ENCODE measurements at places on chromosomes 11 and 22. TPM values are rescaled to one million over a fixed set of nuclear protein-coding genes. Genes with fewer than 3 reads are reported as not detected.

DNA sequence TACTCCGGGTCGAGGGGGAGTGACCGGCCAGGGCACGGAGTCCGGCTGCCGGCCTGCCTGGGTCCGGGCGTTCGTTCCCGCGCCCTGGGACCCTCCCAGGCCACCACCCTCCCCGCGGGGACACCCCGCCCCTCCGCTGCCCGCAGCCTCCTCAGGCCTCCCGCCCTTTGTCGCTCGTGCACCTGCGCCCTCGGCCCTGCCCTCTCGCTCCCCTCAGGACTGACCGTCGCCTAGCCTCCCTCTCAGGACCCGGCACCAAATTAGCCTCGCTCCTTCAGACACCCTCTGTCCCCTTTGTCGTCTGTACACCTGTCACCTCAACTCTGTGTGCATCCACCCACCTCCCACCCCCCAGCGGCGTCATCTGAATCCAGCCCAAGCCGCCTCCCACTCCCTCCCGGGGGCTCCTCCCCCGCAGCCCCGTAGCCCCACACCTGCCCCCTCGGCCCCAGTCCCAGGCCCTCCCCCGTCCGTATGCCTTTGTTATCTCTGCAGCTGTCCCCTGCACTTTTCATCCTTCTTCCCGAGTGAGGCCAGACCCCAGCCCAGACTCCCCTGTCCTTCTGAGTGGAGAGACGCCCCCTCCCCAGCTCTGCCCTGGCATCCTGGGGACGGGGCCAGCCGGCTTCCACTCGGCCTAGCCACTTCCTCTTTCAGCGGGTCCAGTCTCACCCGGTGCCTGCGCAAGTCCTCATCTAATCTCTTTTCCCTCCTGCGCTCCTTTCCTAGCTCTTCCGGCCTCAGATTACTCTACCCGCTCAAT lies 643 bp downstream of the TIGD3 start:
- H3K36me3 ChIP-seq, result no peaks in the 10 kb centered on the region
- H3K27me3 ChIP-seq, result no peaks in the 10 kb centered on the region
- peaks cover 11% of the 10 kb centered on the region for H3K4me1 ChIP-seq
- H3K27ac ChIP-seq, result no peak overlapping the region
- peak; percentile 59 for DNase-seq

Gene DUSP8
- 3.0 TPM for total RNA-seq

- no peak overlapping the region for H3K27ac ChIP-seq
- no peak overlapping the region for H3K4me3 ChIP-seq
- no peak for DNase-seq
- no peaks in the 10 kb centered on the region for H3K36me3 ChIP-seq
These were observed 110.0 kb upstream of the SPON1 start for GRCh38 chr11:13852481-13852880.

- H3K36me3 ChIP-seq, result no peaks in the 10 kb centered on the region
- peak within 1 kb of the TSS; percentile 94 for H3K4me3 ChIP-seq
- no peaks in the 10 kb centered on the region for H3K27me3 ChIP-seq
- peak within 1 kb of the TSS; percentile 71 for H3K27ac ChIP-seq
- DNase-seq, result peak; percentile 100
These were observed at the start of gene PACSIN2 for GRCh38 chr22:43014869-43015676. Gene PACSIN2 (minus strand): TSS chr22:43015149. CDS start chr22:42912080, 103,069 bp downstream.

Gene CDC45
- 91.7 TPM for total RNA-seq

DNA sequence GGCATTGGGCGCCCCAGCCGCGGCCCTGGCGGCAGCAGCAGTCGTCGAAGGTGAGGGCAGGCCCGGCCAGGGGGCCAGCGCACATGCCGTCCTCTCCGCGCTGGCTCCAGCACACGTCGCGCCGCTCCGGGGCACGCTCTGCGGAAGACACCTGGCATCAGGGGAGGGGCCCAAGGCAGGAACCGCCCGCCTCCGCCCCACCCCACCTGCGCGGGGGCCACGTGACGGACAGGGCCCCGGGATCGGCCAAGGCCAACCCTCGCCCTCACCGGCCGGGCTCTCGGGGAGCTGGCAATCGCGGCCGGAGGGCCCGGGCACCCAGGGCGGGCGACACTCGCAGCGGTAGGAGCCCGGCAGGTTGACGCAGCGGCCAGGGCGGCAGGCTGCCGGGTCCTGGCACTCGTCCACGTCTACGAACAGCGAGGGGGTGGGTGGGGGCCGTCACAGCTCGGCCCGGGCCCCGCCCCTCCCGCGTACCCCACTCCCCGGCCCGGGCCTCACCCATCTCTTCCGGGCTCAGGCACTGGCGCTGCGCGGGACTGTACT lies 14.9 kb downstream of the SCYL1 start:
- peak overlapping the region; percentile 80 for H3K4me3 ChIP-seq
- no peak for DNase-seq
- H3K27me3 ChIP-seq, result no peaks in the 10 kb centered on the region
- H3K27ac ChIP-seq, result no peak overlapping the region
- peaks cover 1% of the 10 kb centered on the region for H3K36me3 ChIP-seq

DNA sequence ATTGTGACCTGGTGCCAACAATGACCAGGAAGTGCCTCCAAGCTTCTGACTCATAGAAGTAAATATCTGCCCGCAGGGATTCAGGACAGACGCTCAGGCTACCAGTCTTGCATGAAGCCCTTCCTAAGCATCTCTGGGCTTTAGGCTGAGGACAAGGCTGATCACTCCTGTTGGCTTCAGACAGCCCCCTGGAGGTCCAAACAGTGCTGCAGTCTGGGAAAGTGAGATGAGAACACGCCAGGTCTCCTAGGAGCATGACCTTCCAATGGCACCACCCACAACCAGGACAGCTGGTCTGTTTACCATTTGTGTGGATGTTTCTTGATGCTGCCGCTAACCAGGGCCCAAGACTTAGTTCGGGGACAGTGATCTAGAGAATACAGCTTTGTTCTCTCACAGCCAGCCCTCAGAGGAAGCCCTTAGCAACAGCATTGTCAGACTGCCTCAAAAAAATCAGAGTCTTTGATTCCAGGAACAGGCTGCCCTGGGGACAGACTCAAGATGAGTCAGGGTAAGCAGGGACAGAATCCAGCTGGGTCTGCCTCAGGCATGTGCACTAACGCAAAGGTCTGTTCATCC lies 111.2 kb downstream of the ZNF280B start:
- H3K4me1 ChIP-seq, result no peaks in the 10 kb centered on the region
- H3K4me3 ChIP-seq, result no peak overlapping the region
- no peak overlapping the region for H3K27ac ChIP-seq
- H3K36me3 ChIP-seq, result no peaks in the 10 kb centered on the region

DNA sequence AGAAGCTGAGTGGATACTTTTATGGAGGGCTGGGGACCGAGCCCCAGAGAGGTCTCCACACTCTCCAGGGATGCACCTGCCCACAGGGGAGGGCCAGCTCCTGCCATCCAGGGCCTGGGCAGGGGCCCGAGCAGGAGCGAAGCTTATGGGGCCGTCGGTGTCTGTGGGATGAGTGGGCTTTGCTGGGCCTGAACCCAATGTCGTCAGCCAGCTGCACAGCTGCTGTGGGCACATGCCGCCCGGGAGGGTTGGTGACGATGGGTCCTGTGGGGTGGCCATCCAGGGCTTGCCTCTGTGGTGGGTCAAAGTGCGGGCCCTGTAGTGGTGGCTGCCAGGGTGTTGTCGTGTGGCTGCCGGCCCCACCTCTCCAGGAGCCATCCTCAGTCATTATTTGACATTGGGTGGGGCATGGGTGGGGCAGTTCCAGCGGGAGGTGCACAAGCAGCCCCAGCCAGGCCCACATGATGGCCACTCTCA lies 447.1 kb downstream of the TBC1D22A start:
- H3K36me3 ChIP-seq, result no peaks in the 10 kb centered on the region
- no peaks in the 10 kb centered on the region for H3K27me3 ChIP-seq
- DNase-seq, result no peak
- no peak overlapping the region for H3K27ac ChIP-seq

Gene MN1
- 0.12 TPM for total RNA-seq

Gene ZNF143
- 39.1 TPM for total RNA-seq

DNA sequence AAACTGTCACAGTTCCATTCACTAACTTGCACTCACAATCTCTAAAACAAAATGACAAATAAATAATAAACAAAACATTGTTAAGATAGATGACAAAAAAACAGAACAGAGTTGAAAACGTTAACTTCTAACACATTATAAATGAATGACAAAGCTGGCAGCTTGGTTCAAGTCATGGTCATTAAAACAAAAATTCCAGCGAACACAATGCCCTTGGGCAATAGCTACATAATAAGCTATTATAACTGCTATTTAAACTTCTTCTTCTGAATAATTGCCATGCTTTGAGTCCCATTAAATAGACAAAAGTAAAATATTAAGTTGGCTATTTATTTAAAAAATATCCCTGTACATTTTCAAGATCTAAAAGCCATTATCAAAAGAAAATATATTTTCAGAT lies 54.7 kb downstream of the PICALM start:
- H3K27me3 ChIP-seq, result no peaks in the 10 kb centered on the region
- no peak overlapping the region for H3K27ac ChIP-seq
- H3K4me3 ChIP-seq, result no peak overlapping the region
- H3K36me3 ChIP-seq, result peaks cover 32% of the 10 kb centered on the region

DNA sequence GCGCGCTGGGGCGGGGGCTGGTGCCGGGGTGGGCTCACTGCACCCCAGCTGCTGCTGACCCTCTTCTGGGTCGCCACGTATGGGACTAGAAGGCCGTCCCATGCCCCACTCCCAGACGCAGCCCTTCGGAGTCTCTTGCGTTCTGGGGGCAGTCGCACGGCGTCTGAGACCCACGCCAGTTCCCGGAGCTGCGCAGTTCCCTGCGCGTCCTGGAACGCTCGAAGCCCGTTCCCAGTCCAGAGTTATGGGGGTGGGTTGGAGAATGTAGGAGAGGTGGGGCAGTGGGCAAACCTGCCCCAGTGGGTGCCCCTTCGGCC lies 375 bp downstream of the LAYN start:
- H3K27me3 ChIP-seq, result peaks cover 43% of the 10 kb centered on the region
- no peak overlapping the region for H3K27ac ChIP-seq
- no peak for DNase-seq

DNA sequence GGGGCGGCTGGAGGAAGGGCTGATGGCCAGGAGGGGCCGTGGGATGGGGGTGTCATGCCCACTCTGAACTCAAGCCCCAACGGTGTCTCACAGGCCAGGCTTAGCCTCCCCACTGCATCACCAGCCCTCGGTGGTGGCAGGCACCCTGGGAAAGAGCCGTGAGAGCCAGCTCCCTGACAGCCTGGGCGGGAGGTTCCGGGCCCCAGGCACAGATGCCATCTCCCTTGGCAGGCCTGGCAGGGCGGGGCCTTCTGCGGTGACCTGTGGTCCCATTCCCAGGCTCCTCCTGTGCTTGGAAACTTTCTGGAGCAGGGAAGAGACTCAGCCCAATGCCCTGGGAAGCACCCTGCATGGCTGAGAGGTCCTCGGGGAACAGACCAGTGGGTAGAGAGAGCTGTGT lies 4.8 kb downstream of the PHLDA2 start:
- no peak for DNase-seq
- no peaks in the 10 kb centered on the region for H3K36me3 ChIP-seq
- peaks cover 10% of the 10 kb centered on the region for H3K4me1 ChIP-seq
- H3K27ac ChIP-seq, result no peak overlapping the region
- no peak overlapping the region for H3K4me3 ChIP-seq
- peaks cover 15% of the 10 kb centered on the region for H3K27me3 ChIP-seq

DNA sequence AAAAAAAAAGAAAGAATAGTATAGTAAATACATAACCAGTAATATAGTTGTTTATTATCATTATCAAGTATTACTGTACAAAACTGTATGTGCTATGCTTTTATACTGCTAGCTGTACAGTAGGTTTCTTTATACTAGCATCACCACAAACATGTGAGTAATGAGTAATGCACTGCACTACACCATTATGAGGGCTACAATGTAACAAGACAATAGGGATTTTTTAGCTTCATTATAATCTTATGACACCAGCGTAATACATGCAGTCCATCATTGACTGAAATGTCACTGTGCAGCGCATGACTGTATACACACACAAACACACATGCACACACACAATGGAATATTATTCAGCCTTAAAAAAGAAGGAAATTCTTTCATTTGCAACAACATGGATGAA lies 111.5 kb upstream of the ZBED5 start:
- DNase-seq, result no peak
- no peak overlapping the region for H3K27ac ChIP-seq
- H3K36me3 ChIP-seq, result no peaks in the 10 kb centered on the region
- no peak overlapping the region for H3K4me3 ChIP-seq

Gene CPT1A
- total RNA-seq, result 15.3 TPM

Gene ANGPTL5
- total RNA-seq, result not detected

- H3K27ac ChIP-seq, result no peak overlapping the region
- no peaks in the 10 kb centered on the region for H3K36me3 ChIP-seq
- H3K27me3 ChIP-seq, result no peaks in the 10 kb centered on the region
- H3K4me3 ChIP-seq, result no peak overlapping the region
- DNase-seq, result no peak
These were observed 1658.4 kb upstream of the RAG2 start for GRCh38 chr11:38256436-38256835.

- no peaks in the 10 kb centered on the region for H3K4me1 ChIP-seq
- no peak for DNase-seq
- H3K4me3 ChIP-seq, result no peak overlapping the region
- no peaks in the 10 kb centered on the region for H3K27me3 ChIP-seq
- no peaks in the 10 kb centered on the region for H3K36me3 ChIP-seq
- H3K27ac ChIP-seq, result no peak overlapping the region
These were observed 593.7 kb downstream of the METTL15 start for GRCh38 chr11:28701760-28702449.

DNA sequence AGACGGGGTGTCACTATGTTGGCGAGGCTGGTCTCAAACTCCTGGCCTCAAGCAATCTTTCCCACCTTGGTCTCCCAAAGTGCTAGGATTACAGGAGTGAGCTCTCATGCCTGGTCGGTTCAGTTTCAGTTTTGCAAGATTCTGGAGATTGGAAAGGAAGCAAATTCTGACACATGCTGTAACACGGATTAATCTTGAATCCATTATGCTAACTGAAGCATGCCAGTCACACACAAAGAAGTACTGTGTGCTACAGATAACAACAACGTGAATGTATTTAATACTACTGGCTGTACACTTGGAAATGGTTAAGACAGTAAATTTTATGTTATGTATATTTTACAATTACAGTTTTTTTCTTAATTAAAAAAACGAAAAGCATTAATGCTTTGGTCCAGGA lies 107.6 kb downstream of the MED15 start:
- H3K4me3 ChIP-seq, result no peak overlapping the region
- DNase-seq, result no peak
- no peaks in the 10 kb centered on the region for H3K27me3 ChIP-seq
- no peaks in the 10 kb centered on the region for H3K4me1 ChIP-seq

GRCh38 chr11:548700-549603 lies 11.6 kb downstream of the LMNTD2 start:
- H3K4me1 ChIP-seq, result no peaks in the 10 kb centered on the region
- no peak overlapping the region for H3K27ac ChIP-seq
- DNase-seq, result no peak
- no peaks in the 10 kb centered on the region for H3K27me3 ChIP-seq
- no peak overlapping the region for H3K4me3 ChIP-seq
- H3K36me3 ChIP-seq, result no peaks in the 10 kb centered on the region

Gene PHOX2A
- total RNA-seq, result not detected

GRCh38 chr11:61921446-61921845 lies 4.1 kb upstream of the RAB3IL1 start:
- no peaks in the 10 kb centered on the region for H3K36me3 ChIP-seq
- DNase-seq, result no peak
- no peak overlapping the region for H3K4me3 ChIP-seq
- no peak overlapping the region for H3K27ac ChIP-seq

- DNase-seq, result peak; percentile 75
- peaks cover 41% of the 10 kb centered on the region for H3K4me1 ChIP-seq
- H3K4me3 ChIP-seq, result peak overlapping the region; percentile 87
- no peaks in the 10 kb centered on the region for H3K27me3 ChIP-seq
These were observed 1.5 kb downstream of the DDB2 start for GRCh38 chr11:47216121-47216798.

Gene SLC6A5
- total RNA-seq, result not detected

Gene CACNA1I
- 0.27 TPM for total RNA-seq

Gene GDPD4
- not detected for total RNA-seq

GRCh38 chr11:80281194-80281593 lies 840.4 kb upstream of the TENM4 start:
- no peaks in the 10 kb centered on the region for H3K4me1 ChIP-seq
- DNase-seq, result no peak
- H3K4me3 ChIP-seq, result no peak overlapping the region
- H3K27me3 ChIP-seq, result no peaks in the 10 kb centered on the region

Gene TBRG1
- 28.6 TPM for total RNA-seq

Gene OR10D3
- not detected for total RNA-seq

All from activated naive CD4-positive, alpha-beta T cell treated with anti-CD3 and anti-CD28 coated beads for 36 hours (primary cell).